ENCODE measurements at places on chromosomes 4 and X.

DNA sequence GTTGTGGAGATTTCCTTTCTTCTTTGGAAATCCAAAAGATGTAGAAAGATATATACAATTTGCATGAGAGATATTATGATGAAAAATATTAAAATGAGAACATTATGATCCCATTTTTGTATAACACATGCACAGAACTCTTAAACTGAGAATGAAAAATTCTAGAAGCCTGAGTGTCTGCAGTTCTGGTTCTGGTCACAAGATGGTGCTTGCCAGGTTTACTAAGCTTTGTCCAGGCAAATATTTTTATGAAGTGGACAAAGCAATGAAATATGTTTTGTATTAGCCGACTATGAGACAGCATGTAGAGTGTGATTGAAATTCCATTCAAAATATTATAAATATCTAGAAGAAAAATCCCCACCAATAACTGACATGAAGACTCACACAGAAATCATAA lies 2.2 kb downstream of the PWWP3B start:
- DNase-seq = no peak

DNA sequence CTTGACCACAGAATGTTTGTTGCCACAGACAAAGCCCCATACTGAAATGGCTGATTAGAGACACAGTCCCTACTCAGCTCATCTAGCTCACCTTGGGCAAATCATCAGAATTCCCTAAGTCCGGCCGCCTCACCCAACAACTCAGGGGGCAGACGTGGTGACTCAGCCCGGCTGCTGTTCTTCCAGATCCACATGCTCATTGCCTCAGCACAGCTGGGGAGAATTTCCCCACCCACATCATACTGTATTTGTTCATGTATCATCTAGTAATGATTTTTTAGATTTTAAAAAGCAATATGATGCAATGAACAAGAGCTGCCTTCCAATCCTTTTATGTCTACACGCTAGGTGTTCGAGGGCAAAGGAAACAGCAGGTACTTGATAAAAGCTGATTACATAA lies 333.8 kb upstream of the TENM3 start:
- DNase-seq = no peak

DNA sequence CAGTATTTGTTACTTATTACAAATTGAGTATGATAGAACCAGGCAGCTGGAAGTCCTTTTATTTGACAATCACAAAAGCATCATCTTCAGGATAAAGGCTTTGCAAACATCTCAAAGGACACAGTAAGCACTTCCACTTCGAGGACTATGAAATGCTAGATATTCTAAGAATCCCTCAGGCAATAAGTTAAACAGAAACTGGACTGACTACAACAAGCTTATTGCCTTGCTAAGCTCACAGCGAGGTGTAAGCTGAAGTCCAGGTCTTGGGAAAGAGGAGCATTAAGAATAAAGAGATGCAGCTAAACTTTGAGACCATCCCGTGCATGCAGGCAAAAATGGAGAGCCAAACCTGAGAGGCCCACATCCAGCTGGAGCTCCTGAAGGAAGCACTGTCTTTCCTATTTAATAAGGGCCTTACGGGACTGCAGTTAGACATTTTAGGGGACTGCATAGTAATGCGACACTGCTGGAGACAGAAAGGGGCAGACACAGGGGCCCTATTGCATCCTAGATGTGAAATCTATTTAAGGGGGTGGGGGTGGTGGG lies 38.7 kb downstream of the DCHS2 start:
- no peak for DNase-seq

DNA sequence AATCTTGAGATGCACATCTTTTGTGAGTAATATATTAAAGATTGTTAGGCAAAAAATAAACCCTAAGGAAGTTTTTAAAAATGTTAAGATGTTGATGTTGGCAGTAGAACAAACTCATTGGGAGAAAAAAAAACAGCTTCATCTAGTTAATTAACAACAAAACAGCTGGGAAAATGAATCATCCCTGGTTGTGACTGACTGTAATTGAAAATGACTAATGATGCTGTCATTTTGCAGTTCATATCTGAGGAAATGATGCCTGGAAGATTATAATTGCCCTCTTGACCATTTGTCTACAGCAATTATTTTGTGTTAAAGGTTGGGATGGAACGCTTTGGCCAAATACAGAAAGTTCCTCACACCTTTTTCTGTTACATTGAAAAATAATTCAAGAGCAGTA lies 760.4 kb upstream of the FTHL17 start:
- DNase-seq = no peak

DNA sequence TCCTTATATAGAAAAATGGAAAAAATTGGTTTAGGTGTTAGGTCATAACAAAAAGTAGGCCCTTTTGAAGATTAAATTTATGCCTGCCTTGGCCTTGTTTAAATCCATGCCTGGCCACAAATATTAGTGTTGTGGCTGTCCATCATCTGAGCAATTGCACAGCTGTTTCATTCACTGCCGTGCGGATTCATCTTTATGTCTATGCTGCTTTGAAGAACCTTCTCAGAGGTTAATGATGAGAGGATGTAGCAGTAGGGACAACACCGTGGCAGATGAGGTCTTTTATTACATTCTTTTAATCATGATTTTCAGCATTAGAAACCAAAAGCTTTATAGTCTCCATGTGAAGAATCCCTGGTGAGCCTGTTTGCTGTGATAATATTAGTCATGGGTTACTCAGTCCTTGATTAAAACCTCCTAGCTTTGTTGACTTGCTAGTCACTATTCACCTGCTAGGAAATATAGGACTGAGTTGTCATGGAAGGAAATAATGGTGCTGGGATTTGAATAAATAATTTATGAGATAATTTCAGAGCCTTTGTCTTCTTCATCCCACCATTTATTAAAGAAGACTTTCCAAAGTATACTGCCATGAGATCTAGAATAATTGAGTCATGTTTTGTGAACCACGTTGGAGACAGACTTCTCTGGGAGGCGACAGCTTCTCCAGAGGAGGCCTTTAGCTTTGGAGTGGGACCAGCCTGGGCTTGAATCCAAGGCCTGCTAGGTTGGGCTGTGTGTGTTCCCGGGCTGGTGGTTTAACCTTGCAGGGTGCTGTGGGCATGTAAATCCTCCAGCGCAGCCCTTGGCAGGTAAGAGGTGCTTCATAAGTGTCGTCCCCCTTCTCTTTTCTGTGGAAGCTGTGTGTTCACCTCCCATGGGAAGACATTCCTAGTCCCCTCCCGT lies 53.5 kb downstream of the PTTG2 start:
- DNase-seq = no peak

- DNase-seq = no peak
Measured at GRCh38 chr4:57158221-57158620, 48.0 kb upstream of the IGFBP7 start.

DNA sequence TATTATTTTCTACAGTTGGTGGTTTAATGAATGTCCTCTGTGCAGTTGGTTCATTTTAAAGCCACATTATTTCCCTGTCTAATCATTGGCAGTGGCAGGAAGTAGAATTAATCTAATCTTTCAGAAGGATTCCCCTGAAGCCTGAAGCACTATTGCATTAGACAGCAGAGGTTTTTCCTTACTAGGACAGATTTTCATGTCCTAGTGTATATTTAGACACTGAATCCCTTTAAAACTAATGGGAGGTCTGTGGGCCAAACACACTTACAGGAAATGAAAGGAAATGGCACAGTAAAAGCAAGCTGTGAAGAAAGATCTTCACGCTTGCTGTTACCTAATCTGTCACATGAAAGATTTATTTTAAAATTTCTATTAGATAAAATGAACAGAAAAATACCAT lies 165.2 kb downstream of the SLC39A8 start:
- no peak for DNase-seq

GRCh38 chr4:173237152-173237551 lies 68.5 kb downstream of the GALNT7 start:
- DNase-seq = no peak

GRCh38 chr4:125663896-125664767 lies 349.4 kb downstream of the FAT4 start:
- DNase-seq = no peak

DNA sequence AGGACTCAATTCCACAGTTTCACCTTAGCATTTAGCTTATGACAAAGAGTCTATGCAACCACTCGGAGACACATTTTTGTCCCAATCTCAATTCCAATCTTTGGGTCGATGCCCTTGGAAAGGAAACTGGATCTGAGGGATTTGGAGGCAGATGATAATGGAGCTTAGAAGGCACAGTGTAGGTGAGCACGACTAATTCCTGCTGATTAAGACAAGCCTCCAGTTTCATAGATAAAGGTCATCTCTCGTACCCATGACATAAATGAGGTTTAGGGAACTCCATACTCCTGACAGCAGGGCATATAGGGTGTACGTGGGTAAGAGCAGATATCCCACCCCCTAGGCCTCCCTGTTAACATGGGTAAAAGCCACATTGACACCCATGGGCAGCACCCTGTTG lies 24.4 kb upstream of the ZNF718 start:
- DNase-seq = no peak

- DNase-seq = no peak
Measured at GRCh38 chr4:35836596-35836995, 407.7 kb downstream of the ARAP2 start.

DNA sequence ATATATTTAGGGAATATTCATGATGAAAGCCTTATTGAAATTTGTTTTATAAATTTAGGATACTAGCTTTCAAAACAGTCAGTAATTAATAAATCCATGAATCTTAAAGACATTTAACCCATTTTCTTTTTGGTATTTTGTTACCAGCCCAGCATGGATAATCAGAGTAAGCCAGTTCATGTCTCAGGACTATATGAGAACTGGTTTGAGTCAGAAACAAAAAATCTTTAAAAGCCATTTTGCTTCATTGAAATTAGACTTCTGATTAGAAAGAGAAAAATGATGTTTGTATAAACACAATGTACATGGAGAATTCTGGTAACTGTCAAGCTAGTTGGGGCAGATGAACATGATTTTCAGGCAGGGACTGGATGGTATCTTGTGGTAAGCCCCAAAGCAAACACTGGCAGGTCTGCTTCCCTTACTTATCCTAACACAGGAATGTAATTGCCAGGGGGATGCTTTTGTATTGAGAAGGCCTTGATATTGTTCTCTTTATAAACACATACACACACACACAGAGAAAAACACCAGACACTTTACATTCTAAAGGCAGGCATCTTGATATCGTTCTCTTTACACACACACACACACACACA lies 9.4 kb downstream of the ARHGAP10 start:
- no peak for DNase-seq

DNA sequence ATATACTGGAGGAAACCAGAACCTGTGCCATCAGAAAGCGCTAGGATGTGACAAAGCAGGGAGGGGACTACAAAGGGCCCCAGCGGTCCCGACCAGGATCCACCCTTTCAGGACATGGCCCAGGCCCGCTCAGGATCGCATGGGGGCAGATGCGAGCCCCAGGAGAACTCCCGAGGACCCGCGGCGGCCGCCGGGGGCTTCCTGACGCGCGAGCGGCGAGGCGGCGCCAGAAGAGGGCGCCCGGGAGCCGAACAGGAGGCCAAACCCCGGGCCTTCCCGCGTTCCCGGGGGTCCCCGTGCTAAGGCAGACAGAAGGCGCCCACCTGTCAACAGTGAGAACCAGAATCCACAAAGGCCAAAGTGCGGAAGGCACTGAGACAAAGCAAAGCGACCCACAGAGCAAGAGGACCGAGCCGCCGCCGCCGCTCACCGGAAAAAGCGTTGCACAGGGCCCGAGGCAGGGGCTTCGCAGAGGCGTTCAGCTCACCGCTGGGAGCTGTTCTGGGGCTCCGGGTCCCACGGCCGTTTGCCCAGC lies 7.3 kb upstream of the OPN1LW start:
- DNase-seq = no peak

- DNase-seq = no peak
Measured at GRCh38 chr4:184384810-184385557, 89.4 kb downstream of the IRF2 start.

DNA sequence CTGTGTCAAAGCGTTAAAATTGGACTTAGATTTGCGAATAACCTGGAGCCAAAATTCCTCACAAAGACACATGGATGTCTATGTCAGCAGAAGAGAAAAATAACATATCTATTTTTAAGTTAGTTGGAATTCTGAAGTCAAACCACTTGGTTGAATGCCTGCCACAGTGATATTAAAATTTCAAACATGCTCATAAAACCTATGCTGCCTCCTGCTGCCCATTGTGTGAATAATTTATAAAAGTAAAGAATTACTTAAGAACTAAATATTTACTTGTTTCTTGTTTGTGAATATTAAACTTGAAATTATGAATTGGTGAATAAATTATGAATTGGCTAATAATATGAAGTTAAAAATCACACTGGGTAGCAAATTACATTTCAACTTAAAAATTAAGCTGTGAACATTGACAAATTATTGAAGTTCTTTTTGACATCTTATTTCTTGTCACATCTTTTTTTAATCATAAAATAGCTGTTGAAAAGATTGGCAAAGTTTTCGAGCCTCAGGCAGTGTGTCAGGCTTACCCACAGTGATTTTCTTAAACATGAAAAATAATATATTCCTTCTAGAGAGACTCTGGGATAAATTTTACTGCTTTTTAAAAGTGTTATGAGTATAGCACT lies 35.4 kb downstream of the FABP2 start:
- DNase-seq = no peak

- no peak for DNase-seq
Measured at GRCh38 chr4:90127223-90127705, at the start of gene CCSER1. Gene CCSER1 (plus strand): TSS chr4:90127394.

DNA sequence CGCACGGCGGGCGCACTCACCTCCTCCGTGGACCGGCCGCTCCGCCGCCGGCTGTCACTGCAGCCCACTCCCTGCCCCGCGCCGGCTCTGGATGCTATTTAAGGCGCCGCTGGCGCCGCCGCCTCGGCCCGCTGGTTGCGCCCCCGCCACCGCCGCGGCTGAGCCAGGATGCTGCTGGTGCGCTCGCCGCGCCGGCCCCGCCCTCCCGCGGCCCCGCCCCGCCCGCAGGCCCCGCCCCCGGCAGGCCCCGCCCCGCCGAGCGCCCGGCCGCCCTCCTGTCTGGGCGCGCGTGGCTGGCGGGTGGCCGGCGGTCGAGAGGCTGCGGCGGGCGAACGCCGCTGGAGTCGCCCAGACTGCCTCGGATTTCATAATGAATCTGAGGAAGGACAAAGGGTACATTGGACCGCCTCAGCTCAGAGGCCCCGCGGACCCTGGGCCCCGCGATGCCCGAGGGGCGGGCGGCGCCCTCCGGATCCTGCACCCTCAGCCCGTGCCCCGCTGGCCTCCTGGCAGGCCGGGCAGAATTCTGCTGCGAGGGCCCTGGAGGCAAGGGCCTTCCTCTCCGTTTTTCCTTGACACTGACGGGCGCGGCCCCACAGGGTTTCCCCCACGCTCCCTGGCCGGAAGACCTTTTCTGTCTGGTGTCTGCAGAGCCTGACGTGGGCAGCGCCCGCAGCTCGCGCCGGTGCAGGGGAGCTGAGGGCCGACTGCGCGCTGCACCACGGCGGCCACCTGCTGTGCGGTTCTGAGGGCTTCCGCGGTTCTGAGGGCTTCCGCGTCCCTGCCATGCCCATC lies at the start of gene ACSL1:
Gene ACSL1, minus strand, starts transcription at position 73 of the 795 bp plus-strand sequence. CDS start 22,454 bp downstream, outside the sequence.
- no peak for DNase-seq

- no peak for DNase-seq
Measured at GRCh38 chrX:24081661-24082154, 27.0 kb downstream of the EIF2S3 start.

- no peak for DNase-seq
Measured at GRCh38 chr4:176188654-176189053, 6.7 kb downstream of the SPATA4 start.

GRCh38 chrX:107755721-107756120 lies 19.9 kb downstream of the TSC22D3 start:
- DNase-seq = no peak

- DNase-seq = no peak
Measured at GRCh38 chrX:39750848-39751247, 346.9 kb downstream of the BCOR start.
